NCI-H748 treated with DMSO at 0.1 percent for 48 hours (cell line): ENCODE measurements at places on chromosomes 12 and 14.

DNA sequence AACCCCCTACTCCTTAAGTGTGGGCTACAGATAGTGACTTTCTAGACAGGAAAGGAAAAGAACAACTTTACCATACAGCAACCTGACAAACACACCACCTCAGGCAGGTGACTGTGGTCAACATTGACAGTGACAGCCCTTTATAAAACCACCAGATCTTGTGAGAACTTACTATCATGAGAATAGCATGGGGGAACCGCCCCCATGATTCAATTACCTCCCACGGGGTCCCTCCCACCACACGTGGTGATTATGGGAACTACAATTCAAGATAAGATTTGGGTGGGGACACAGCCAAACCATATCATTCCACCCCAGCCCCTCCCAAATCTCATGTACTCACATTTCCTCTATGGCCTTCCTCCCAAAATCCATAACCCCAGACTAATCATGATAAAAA is 16.3 kb downstream of the OR10P1 start:
- DNase-seq, result no peak

GRCh38 chr12:89899651-89900050 is 191.0 kb upstream of the ATP2B1 start:
- DNase-seq, result no peak

GRCh38 chr12:10160617-10161385 is 11.1 kb downstream of the OLR1 start:
- no peak for DNase-seq

GRCh38 chr12:105292705-105293104 is 37.8 kb upstream of the C12orf75 start:
- no peak for DNase-seq

GRCh38 chr12:95611676-95612309 is 60.5 kb upstream of the USP44 start:
- DNase-seq, result peak; percentile 92

DNA sequence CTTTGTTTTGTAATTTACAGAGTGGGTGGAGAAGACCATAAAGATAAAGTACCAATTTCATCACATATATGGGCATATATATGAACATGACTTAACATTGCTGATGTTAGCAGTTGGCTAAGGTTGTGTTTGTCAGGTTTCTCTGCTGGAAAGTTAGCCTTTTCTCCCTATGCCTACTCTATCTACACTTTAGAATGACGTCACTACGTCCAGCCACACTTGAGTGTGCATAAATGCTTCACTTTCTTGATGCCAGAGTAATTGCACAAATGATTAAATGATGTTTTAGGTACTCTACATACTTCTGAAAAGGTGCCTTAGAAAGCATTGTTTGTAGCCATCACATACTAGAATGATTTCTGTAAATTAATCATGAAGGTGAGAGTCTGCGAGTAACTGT is 759.2 kb upstream of the MGAT4C start:
- no peak for DNase-seq

DNA sequence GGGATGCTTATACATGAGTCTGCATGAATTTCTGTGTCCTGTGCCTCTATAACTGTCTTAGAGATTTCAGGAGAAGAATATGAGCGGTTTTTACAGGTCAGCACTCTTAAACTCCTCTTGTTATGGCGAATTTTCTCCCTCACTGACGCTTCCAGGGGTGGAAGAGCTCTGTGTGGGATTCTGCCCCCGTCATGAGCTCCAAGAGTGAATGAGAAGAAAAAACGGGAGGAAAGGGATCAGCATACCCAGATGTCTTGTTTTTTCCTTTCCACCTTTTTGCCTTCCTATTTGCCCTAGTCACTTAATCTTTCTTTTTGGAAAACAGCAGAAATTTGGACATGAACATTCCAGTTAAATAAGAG is 651 bp downstream of the PFKM start:
- no peak for DNase-seq

DNA sequence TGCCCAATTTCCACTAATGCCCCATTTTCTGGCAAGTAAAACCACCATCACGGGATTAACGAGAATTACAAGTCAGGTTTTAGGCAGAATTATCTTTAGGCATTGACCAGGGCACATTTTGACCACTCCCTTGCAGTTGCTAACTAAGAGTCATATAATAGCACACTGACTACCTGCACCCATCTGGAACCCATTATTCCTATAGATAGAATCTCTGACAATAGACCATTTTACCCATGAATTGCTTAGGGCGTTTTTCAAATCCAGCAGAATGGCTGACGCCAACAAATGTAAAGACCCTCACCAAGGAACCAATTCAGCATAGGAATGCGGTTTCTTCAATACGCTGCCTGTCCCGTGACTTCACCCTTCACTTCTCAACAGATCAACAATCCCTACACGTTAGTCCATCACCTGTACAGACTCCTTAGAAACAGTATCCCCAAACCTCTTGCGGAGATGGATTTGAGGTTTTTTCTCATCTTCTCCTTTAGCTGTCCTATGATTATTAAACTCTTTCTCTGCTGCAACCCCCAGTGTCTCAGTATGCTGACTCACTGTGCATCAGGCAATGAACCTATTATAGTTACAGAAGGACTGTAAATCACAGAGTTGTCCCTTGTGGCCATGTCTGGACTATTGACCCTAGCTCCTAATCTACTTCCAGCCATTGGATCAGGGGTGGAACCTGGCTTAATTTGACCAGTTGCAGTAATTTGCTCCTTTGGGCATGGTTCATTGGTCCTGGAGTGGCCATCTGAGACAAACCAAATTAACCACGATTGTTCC is 177.3 kb upstream of the PLXNC1 start:
- no peak for DNase-seq

DNA sequence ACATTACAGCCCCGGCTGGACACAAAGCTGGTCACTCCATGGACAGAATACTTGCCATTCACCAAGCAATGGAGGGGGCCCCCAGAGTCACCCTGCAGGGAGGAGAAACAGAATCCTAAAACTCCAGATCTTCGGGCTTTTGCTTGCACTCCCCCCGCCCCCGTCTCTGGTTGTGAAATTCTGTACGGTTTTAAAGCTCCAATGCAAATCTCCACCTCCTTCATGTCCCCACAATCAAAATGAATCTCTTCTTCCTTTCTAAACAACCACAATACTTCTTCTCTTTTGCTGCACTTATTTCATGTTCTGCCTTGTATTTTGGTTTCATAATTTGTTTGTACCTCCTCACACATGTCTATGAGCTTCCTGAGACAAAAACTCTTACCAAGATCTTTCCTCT is 5.8 kb upstream of the BIN2 start:
- no peak for DNase-seq

DNA sequence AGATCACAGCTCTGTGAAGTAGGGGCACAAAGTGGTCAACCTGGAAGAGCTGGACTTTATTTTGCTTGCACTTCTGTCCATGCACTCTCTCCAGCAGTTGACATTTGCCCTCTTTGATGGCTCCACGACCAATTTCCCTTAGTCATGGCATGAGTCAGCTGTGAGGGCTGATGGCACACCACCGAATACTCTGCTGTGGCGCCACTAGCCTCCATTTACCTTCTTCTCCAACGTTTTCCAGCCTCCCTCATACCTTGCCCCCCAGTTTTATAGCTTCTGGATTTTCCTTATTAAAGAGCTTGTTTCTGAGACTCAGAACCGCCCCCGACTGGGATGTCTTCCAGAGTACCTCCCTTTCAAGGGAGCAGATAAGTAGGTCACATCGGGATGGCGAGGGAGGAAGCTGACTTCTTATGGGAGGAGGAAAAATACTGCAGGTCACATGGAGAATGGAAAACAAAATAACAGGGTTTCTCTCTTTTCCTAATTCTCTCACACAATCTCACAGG is 17.6 kb downstream of the NINJ2 start:
- no peak for DNase-seq

DNA sequence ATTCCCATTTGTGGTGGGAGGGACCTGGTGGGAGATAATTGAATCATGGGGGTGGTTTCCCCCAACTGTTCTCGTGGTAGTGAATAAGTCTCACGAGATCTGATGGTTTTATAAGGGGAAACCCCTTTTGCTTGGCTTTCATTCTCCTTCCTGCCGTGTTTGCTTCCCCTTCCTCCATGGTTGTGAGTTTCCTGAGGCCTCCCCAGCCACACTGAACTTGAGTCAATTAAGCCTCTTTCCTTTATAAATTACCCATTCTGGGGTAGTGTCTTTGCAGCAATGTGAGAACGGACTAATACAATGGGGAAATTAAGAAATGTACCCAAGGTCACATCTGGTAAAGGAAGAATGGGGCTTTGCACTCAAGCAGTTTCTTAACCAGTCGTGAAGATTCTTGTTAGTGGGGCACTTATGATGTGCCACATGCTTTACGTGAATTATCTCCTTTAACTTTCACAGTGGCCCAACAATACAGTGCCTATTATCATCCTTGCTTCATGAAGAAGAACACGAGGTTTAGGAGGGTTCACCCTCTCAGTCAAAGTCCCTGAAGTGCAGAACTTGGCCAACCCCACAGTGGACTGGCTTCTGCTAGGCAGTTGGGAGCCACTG is 234.3 kb downstream of the EFCAB11 start:
- no peak for DNase-seq

DNA sequence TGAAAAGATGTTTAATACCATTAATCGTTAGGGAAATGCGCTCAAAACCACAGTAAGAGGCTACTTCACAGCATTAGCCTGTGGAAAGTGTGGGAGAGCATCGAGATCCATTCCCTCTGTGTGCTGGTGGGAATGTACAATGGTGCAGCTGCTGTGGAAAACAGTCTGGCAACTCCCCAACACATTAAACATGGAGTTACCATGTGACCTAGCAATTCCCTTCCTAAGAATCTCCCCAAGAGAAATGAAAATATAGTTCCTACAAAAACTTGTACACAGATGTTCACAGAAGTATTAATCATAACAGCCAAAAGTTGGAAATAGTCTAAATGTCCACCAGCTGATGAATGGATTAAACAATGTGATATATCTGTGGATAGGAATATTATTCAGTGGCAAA is 23.8 kb downstream of the MLXIP start:
- DNase-seq, result no peak

DNA sequence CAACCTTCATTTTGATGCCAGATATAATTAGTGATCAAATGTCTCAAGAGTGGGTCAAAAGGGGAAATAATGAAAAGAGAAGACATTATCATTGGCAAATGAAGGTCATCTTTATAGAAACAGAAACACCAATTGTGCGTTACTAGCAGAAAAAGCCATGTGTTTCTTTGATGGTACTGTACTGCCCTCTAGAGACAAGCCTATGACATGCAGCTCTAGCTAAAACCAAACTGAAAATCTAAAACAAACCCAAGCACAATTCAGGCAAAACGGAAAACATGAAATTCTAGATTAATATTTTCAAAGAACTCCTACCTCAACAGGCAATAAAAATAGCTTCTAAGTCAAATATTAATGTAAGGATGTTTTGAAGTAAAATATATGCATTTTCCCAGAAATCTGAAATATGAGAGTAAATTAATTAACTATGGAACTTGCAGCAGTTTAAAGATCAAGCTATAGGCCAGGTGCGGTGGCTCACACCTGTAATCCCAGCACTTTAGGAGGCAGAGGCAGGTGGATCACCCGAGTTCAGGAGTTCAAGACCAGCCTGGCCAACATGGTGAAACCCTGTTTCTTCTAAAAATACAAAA is 115.4 kb downstream of the KLHL28 start:
- peak; percentile 47 for DNase-seq

GRCh38 chr12:130342442-130342841 is 4.8 kb downstream of the PIWIL1 start:
- DNase-seq, result no peak

- DNase-seq, result no peak
These were observed 85.7 kb downstream of the MIA2 start for GRCh38 chr14:39319381-39319780.
